ENCODE measurements at places on chromosomes 16 and 17. TPM values are rescaled to one million over a fixed set of nuclear protein-coding genes. Genes with fewer than 3 reads are reported as not detected.

The CD300H gene
- not detected for total RNA-seq

The METTL2A gene
- 28.9 TPM for total RNA-seq

The GRAPL gene
- not detected for total RNA-seq

The PARD6A gene
- total RNA-seq: 0.28 TPM

The KRTAP2-3 gene
- 1.4 TPM for total RNA-seq

The TP53TG3F gene
- not detected for total RNA-seq

The TNFRSF13B gene
- total RNA-seq: not detected

The SPNS3 gene
- total RNA-seq: not detected

The GINS2 gene
- total RNA-seq: 13.4 TPM

DNA sequence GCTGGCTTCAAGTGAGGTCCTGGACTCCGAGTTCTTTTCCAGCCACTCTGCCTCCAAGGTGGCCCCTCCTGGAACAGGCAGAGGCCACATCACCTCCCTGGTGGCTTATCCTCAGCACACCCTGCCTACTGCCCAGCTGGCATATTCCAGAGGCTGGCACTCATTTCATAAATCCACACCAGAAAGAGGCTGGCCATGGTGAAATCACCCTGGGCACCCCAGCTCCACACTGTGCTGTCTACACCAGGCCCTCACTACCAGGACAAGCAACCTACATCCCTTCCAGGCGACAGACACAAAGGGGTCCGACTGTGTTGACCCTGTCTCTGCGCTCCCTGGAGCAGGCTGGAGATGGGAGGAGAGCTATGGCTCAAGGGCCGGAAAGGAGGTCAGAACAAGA is 100.2 kb downstream of the C16orf78 start:
- DNase-seq: no peak

DNA sequence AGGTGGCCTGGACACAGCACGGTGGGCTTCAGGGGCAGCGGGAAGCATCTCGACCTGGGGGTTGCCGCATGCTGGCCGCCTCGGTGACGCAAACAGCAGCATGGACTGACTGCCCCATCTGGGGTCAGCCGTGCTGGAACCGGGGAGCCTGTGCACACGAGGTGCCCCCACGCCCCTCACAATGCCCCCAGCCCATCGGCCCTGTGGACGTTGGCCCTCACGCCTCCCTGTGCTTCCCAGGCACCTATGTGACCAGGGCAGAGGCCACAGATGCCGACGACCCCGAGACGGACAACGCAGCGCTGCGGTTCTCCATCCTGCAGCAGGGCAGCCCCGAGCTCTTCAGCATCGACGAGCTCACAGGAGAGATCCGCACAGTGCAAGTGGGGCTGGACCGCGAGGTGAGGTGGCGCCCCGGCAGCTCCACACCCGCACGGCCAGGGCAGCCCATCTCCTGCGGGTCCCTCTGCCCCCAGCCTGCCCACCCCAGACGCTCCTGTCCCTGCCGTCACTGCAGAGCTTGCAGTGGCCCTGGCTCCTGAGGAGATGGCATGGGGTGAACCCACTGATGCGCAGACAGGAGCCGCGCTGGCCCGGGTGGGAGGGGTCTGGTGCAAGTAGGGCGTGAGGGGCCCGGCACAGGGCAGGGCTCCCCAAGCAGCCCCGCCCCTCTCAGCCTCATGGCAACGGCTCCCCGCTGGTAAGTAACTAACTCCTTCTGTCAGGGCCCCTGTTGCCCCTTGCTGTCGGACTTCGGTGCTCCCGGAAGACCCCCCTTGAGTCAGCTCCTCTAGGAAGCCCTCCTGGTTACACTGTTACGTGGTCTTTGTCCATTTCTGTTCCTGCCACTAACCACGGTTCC is 13.6 kb downstream of the CDH15 start:
- DNase-seq: no peak

DNA sequence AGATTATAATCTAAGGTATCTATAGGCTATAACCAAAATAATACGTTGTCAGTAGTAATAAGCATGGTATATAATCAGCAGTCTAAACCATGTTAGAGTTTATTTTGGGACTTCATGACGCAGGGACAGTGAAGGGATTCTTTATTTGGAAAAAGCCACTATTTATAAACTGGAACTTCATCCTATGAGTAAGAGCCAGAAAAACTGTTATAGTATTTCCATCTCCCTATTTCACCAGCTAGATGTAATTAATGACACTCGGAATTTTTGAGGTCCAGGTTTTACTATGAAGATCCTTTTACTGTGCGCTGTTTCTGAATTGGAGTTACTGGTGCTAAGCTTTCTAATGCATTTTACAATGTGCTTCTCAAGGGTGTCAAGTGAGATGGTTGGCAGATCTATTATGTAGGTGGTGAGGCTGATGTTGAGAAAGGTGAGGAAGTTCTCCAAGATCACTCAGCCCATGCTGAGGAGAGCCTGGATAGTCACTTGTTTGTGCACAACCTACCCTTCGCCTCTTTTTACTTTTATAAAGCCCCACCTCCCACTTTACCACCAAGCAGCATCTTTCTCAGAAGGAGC is 149.3 kb downstream of the MSI2 start:
- DNase-seq: peak; percentile 50

- peak; percentile 88 for DNase-seq
Observed at GRCh38 chr17:76529224-76530094, 8.1 kb downstream of the CYGB start.

DNA sequence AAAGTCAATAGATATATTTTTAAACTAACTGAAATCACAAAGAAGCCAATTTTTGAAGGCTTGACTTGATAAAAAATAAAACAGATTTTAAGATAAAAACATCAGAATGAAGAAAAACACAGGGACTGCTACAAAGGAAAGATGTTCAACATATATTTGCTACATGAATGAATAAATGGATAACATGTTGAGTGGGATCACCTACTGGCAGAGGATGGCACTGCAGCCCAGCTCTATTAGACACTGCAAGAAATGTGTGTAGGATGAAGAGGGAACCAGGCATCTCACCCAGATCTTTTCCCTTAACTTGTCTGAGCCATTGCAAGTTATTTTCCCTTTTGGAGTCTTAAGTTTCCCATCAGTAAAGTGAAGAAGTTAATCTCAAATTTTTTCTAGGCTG is 4.2 kb downstream of the AIPL1 start:
- no peak for DNase-seq

GRCh38 chr17:77741109-77741508 is 217.4 kb upstream of the TNRC6C start:
- DNase-seq: no peak

GRCh38 chr16:24919536-24919935 is 73.8 kb downstream of the SLC5A11 start:
- DNase-seq: no peak

DNA sequence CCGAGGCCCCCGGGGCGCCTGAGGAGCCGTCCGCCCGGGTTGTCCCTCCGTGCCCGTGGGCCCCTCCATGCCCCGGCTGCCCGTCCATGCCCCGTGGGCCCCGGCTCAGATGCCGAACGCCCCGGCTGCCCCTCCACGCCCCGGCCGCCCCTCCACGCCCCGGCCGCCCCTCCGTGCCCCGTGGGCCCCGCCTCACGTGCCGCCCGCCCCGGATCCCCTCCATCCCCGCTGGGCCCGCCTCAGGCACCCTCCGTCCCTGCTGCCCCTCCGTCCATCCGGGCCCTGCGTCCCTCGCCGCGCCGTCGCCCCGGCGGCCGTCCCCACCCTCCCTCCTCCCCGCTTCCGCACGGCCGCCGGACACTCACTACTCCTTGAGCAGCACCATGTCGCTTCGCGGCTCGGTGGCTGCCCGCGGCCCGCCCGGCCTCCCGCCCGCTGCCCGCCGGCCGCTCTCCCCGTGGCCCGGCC is 382 bp downstream of the PITPNA start:
- DNase-seq: no peak

DNA sequence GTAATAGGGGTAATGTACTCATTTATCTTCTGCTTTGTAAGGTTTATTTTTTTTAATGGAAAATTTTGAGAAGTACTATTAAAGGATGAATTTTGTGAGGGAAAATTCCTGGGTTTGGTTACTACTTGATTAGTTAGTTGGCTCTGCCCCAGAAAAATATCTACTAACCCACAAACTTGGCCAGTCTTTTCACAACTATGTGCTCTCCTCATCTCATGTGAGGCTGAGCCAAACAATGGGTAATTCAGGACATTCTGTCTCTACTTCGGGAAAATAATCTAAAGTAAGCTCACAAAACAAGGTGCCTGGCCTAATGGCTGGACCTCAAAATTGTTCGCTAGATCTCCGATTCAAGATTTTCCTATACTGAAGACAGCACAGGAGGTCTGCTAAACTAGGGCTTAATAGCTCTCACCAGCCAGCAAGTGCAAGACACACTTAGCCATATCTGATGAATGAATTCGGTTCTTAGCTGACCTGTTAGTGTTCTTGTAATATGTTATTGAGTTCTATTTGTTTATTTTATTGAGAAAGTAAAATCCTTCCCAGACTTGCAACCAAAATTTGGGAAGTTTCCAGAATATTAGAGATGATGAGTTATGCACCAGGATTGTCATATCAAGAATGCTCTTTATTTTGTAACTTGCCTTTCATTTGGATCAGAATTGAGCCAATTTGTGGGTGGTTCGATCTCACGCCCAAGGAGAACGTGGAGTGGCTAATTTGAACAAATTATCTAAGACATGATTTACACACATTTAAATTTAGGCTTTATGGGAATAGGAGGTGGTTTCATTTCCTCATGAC is 5.7 kb downstream of the KCNJ16 start:
- DNase-seq: peak; percentile 55

DNA sequence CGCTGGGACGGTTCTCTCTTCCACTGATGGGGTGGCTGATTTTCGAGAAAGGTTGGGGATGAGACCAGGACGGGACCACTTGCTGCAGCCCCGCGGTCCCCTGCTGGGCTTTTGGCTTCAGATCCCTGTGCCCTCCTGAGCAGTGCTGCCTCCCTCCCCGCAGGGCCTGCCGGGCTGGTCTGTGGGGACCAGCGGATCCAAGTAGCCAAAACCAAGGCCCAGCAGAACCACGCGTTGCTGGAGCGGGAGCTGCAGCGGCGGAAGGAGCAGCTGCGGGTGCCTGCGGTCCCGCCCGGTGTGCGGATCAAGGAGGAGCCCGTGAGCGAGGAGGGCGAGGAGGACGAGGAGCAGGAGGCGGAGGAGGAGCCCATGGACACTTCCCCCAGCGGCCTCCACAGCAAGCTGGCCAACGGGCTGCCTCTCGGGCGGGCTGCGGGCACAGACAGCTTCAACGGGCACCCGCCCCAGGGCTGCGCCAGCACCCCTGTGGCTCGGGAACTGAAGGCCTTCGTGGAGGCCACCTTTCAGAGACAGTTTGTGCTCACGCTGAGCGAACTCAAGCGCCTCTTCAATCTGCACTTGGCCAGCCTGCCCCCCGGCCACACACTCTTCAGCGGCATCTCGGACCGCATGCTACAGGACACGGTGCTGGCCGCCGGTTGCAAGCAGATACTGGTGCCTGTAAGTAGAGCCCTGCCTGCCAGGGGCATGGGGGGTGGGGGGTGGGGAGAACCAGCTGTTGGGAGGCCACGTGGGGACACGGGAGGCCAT is 28.6 kb downstream of the POLR3E start:
- DNase-seq: no peak

GRCh38 chr17:70298929-70299531 is 129.7 kb downstream of the KCNJ2 start:
- DNase-seq: no peak

DNA sequence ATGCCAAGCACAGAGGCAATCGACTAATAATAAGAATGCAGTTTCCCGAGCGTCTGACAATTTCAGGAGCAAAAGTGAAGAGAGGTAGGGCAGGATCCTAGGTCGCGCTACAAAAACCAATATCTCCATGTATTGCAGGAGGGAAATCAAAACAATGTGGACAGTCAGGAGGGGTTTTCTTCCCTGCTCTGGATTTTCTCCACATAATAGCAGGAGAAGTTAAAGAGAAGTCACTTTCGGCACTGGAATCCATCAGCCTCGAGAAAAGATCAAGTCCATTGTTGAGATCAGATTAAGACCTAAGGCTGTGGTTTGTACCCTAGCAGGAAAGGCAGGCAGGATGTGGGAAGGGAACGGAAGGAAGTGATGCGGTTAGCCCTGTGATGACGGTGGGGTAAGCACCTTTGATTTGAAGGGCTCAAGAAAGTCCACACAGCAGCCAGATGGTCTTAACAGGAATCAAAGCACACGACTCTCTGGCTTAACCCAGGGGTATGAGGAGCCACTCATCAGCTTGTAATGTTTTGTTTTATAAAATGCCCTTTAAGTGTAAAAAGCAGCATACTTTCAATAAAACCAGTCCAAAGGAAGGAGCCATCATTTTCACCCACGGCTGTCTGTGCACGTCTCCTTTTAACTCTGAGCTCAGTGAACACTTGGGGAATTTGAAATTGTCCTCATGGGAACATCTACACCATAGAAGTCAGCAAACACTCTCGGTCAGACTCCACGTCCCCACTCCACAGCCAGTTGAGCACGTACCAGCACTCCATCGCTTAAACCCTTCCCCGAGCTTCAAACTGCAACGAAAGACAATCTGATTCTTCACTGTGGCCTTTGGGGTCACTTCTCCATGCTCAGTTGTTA is 15.8 kb upstream of the AKTIP start:
- DNase-seq: peak; percentile 54

DNA sequence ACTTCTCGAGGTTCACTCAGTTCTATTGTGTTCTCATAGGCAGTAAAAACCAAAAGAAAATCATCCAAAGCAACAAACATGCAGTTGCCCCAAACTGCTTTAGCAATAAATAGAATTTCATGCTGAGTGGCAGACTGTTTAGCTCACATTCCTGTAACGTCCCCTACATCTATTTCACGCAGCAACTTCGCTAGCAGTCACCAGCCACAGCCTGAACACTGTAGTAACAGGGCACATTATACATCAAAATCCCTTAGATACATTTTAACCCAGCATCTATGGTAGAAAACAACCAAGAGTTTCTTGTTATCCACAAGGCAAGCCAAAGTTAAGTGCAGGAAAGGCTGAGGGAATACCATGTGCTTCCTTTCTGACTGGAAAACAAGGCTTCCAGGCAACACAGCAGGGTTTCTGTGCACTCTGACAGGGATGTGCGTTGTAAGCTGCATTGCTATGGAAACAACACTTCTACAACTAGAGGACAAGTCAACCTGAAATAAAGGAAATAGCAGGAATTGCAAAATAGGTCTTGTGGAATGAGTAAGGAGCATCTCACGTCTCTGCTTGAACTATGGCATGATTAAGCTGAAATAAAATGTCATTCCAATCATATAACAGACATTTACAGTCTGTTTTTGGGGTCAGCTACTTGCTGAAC is 55.4 kb downstream of the CFDP1 start:
- peak; percentile 97 for DNase-seq

Data from IMR-90 (cell line).